ENCODE measurements at places on chromosomes 2 and 18.

- DNase-seq: no peak
Measured at GRCh38 chr2:43490252-43490786, 105.5 kb downstream of the THADA start.

- no peak for DNase-seq
Measured at GRCh38 chr2:121037480-121037879, 247.5 kb downstream of the TFCP2L1 start.

GRCh38 chr2:112493858-112494648, 12.1 kb downstream of the TTL start:
- no peak for DNase-seq

DNA sequence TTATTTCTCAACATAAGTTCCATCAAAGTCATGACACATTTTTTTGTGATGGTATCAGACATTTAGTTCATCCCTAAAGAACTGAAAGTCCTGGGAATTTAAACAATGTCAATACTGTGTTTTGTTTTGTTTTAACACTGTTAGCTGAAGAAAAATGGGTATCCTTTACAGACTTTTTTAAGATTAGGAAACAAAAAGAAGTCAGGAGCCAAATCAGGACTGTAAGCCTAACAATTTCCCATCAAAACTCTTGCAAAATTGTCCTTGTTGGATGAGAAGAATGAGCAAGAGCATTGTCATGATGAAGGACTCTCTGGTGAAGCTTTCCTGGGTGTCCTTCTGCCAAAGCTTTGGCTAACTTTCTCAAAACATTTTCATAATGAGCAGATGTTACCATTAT, 69.4 kb downstream of the SRD5A2 start:
- no peak for DNase-seq

- no peak for DNase-seq
Measured at GRCh38 chr18:43893001-43893637, 615.8 kb upstream of the SYT4 start.

DNA sequence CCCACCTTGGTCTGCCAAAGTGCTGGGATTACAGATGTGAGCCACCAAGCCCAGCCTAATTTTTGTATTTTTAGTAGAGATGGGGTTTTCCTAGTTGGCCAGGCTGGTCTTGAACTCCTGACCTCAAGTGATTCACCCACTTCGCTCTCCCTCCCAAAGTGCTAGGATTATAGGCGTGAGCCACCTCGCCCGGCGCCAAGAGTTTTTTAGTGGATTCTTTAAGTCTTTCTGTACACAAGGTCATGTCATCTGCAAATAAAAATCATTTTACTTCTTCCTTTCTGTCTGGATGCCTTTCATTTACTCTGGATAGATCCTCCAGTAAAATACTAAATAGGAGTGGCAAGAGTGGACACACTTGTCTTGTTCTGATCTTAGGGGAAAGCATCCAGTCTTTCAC, 61.7 kb downstream of the KCMF1 start:
- no peak for DNase-seq

DNA sequence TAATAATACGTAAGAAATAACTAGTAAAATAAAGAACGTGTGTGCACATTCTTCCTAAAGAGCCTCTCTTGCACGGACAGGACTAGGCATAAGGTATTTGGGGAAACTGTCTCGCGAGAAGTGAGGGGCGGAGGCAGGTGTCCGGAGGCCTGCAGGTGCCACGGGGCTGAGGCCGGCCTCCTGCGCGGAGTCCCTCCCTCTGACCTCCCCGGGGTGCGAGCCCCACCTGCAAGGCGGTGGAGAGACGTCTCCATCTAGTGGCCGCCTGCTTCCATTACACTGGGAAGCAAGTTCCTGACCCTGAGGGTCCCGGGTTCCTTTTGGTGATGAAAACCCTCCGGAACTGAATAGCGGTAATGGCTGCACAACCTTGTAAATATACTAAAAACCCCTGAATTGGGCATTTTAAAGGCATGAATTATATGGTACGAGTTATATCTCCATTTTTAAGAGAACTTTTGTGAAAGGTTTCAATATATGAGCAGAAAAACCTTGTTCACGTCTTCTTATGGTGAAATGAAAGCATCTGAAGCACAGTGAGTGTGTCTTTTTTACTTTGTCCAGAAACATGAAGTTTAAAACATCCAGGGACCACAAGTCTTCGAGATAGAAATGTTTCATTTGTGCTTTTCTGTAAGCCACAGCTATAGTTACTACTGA, 35.5 kb upstream of the CTDP1 start:
- DNase-seq: peak; percentile 42

GRCh38 chr2:33195891-33196290, 249.1 kb downstream of the LTBP1 start:
- DNase-seq: no peak

- no peak for DNase-seq
Measured at GRCh38 chr18:31303771-31304170, 14.2 kb upstream of the DSG1 start.
